ENCODE measurements at places on chromosomes 7 and 10. TPM values are rescaled to one million over a fixed set of nuclear protein-coding genes. Genes with fewer than 3 reads are reported as not detected.
A peak's percentile ranks its signal among the peaks of the same experiment; 100 is the strongest.

The GJD4 gene
- total RNA-seq = not detected

The COL28A1 gene
- 8.9 TPM for total RNA-seq

The STOX1 gene
- 1.9 TPM for total RNA-seq

GRCh38 chr10:75431180-75432111 lies at the start of gene LRMDA:
Gene LRMDA, plus strand, starts transcription at chr10:75431624.
- peak; percentile 68 for DNase-seq

DNA sequence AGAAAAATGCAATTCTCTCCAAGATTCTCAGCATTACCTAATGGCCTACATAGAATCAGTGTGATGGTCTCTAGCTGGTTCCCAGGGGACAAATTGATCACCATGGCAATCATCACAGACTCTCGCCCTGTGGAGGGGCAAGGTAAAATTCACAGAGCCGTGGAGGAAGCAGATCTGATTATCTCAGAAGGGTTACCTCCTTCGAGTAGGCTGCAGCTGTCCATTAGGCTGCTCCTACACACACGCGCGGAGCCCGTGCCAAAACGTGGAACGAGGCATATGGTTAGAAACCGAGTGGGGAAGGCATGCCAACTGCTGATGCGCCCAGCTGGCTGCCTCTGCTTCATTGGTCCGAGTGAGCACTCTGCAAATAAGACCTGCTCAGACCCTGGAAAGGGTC lies 52.8 kb upstream of the PTER start:
- no peak for DNase-seq

- DNase-seq = no peak
Measured at GRCh38 chr7:87220734-87221215, 1.2 kb upstream of the TMEM243 start.

DNA sequence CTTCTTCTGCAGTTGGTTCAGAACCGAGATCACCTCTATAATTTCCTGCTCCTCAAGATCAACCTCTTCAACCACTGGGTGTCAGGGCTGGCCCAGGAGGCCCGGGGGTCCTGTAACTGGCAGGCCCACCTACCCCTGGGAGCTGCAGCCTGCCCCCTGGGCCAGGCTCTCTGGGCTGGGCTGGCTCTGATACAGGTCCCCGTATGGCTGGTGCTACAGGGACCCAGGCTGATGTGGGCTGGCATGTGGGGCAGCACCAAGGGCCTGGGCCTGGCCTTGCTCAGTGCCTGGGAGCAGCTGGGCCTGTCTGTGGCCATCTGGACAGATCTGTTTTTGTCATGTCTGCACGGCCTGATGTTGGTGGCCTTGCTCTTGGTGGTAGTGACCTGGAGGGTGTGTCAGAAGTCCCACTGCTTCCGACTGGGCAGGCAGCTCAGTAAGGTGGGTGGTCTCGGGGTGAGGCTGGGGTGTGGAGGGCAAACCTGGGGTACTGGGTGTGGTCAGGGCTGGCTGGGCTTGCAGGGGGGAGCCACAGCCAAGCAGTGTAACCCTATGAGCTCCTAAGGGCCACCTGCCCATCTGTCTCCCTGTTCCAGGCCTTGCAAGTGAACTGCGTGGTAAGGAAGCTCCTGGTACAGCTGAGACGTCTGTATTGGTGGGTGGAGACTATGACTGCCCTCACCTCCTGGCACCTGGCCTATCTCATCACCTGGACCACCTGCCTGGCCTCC lies 4.2 kb downstream of the TMEM270 start:
- peak; percentile 10 for DNase-seq

GRCh38 chr10:17273403-17273802 lies 45.4 kb downstream of the VIM start:
- DNase-seq = no peak

DNA sequence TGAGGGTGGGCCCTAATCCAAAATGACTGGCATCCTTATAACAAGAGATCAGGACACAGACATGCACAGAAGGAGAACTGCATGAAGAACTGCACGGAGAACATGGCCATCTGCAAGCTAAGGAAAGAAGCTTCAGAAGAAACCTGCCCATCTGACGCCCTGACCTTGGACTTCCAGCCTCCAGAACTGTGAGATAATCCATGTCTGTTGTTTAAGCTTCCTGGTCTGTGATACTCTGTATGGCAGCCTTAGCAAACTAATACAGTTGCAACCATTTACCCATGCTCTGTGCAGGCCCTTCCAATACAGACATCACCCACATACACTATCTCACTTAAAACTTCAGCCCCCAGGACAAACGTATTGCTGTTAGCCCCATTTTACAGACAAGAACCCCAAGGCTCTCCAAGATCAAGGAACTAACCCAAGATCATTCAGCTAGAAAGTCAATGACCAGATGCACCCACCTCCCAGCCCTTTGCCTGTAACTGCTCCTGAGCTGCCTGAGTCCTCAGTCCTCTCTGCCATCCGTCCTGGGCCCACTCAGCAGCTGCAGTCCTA lies 39.7 kb downstream of the DLG5 start:
- DNase-seq = no peak

DNA sequence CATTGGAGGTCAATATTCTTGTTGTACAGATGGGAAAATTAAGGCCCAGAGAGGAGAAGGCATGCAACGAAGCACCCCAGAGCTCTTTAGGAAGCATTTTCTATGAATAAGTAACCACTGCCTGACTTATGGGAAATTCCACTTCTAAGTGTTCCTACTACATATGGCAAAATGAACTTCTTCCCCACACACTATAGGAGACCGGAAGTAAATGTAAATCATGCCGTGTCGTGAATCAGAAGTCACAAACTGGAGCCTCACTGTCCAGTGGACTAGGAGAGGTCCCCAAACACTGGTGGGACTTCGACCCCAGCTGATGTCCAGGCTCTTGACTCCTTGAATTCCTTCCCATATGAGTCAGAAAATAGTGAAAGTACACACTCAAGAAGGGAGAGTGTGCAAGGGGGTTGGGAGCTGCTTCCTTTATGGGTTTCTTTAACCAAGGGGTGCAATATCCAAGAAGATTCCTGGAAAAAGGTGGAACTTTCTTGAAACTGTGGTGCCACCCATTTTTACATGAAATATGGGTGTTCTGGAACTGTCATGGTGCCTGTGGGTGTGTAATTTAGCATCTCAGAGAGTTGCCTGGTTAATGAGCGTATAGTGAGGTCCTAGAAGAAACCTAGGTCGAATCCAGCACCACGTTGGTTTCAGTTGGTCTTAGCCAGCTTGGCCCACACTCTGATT lies 6.7 kb downstream of the RASSF4 start:
- no peak for DNase-seq

GRCh38 chr7:130021105-130021834 lies 29.9 kb downstream of the ZC3HC1 start:
- DNase-seq = no peak

DNA sequence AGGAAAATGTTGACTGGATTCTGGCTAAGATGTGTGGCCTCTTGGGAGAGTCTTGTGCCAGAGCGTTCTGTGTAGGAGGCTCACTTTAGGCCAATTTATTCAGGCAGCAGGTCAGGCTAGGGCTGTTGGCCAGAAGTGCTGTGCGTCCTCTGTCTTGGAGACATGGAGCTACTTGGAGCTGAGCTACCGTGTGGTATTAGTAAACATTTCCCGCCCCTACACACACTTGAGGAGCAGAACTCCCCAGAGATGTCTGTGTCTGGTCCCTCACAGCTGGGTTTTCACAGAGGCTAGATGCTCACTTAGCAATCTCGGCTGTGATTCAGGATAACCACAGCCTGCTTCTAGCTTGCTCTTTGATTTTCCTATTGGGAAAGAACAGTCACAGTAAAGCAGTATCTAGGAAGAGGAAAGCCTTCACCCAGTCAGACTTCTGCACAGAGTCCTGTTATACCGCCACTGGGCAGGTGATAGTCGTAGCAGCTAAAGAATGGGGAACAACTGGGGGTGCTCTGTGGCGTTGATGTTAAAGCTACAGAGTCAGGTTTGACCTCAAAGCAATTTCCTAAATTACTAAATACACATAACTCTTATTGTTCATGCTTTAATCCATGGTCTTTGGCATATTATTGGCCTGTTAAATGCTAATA lies 86.7 kb downstream of the MDFIC start:
- DNase-seq = peak; percentile 80

DNA sequence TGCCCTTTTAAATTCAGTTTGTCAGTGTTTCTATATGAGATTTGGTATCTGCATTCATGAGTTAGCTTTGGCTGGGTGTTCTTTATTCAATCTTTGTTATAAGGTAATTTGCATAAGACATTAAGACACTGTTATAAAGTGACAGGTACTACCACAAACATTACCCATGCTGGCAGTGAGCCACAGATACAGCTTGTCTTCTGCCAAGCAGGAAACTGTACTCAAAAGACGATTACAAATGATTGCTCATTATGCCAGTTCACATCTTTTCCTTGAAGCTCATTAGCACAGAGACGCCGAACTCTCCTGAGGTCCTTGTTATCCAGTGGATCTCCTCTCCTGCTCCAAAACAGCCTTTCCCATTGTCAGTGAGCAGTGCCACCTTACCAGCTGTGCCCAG lies 30.4 kb downstream of the AMPH start:
- no peak for DNase-seq

- no peak for DNase-seq
Measured at GRCh38 chr10:21849607-21850006, 153.9 kb downstream of the DNAJC1 start.

DNA sequence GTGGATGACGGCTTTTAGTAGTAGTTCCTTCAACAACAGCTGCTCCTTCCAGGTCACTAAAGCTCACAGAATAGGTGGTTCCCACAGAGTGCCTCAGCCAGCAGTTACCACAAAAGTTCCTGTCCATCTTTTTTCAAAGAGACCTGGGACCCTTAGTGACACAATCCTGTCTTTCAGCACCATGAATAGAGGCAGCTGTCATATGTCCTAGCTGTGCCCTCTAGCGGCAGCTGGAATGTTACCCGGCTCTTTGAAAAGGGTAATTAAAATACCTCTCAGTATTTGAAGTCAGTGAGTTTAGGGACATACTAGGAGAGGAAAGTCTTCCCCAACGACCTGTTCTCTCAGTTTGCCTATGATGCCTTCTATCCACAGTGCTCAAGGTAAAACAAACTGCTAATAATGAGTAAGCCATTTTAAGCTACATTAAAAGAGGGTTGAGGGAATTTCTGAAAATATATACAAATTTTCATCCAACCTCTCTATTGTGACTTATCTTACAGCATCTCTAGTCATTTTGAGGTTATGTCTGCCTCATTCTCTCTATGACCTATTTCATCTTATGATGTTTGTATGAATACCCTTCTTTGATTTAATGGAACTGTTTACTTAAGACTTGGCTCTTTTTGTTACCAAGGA lies 290.8 kb downstream of the NXPH1 start:
- DNase-seq = no peak

DNA sequence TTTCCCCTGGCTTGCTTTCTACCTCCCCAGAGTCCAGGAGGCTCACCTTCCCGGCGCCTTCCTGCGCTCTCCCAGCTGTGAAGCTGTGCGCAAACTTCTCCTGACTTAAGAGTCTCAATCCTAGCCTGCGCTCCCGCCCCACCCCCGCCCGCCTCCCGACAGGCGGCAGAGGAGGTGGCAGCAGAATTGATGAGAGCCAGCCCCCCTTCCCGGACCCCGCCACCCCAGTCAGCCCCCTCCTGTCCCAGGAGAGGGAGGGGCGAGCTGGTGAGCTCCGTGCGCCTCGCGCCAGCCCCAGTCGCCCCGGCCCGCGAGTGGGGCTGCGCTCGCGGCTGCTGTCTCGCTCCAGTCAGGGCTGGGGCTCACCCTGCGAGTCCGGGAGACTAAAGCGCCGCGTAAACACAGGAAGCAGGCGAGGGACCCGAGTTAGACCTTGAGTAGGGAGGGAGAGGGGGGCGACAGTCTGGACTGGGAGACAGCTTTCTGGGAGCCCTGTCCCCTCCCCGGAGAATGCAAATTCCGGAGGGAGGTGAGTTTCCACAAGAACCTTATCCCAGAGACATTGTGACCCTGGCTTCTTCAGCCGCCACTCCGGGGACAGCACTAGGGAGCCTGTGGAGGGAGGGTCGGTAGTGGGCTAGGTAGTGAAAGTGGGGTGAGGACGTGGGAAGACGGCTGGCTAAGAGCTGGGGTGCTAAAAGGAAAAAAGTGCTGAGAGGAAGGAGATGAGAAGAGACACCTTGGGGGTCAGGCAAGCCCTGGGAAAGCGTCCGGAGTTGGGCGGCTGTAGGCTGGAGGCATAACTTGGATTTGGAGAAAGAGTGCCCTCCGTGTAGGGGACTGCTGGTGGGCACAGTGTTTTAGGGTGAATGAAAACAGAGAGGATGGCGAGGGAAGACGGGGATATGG lies at the start of gene CALCR:
Gene CALCR, minus strand, starts transcription at position 79 of the 909 bp plus-strand sequence. CDS start 87,743 bp downstream, outside the sequence.
- DNase-seq = no peak
